ENCODE measurements at places on chromosomes 1 and 21.

DNA sequence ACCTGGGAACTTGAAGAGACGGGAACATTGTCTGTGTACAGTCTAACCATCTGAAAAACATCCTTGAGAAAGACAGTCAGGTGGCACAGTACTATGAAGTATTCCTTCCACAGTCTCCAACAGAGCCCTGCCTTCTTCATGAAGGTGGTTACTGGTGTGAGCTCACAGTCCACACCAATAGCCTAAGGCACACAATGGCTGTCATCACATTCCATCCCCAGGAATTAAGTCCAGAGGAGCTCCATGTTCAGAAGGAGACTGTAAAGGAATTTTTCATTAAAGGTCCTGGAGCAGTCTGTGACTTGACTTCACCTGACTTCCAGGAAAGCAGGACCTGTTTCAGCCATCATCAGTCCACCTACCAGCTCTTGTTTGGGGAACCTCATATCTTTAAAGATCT, 180.2 kb downstream of the C1orf21 start:
- DNase-seq = no peak

- no peak for DNase-seq
Observed at GRCh38 chr21:21119091-21119490, 120.9 kb downstream of the NCAM2 start.

DNA sequence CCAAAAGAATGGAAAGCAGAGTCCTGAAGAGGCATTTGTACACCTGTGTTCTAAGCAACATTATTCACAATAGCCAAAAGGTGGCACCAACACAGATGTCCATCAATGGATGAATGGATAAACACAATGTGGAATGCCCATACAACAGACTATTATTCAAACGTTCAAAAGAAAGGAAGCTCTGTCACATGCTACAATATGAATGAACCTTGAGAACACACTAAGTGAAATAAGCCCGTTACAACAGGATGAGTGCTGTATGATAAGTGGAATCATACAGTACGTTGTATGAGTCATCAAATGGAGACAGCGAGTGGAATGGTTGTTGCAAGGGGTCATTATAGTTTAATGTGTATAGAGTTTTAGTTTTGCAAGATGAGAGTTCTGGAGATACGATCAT, 80.1 kb downstream of the SH3BGR start:
- DNase-seq = no peak

- DNase-seq = no peak
Observed at GRCh38 chr1:187952446-187952845, 1123.7 kb downstream of the PLA2G4A start.

DNA sequence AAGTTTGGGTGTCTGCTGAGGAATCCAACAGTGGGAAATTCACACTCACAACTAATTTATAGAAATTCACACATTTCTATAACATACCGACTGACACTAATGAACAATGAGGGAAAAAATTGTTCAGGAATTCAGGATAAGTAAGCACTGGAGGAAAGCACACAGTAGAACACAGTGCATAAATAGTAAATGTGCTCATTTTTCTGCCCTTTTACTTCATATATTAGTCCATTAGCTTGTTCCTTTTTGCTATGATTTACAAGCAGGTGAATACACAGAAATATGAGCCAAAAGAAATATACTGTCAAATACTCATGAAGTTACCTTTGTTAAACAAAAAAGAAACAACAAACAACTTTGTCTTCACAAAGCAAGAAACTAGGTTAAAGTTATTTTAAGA, 11.3 kb downstream of the NRIP1 start:
- DNase-seq = no peak

DNA sequence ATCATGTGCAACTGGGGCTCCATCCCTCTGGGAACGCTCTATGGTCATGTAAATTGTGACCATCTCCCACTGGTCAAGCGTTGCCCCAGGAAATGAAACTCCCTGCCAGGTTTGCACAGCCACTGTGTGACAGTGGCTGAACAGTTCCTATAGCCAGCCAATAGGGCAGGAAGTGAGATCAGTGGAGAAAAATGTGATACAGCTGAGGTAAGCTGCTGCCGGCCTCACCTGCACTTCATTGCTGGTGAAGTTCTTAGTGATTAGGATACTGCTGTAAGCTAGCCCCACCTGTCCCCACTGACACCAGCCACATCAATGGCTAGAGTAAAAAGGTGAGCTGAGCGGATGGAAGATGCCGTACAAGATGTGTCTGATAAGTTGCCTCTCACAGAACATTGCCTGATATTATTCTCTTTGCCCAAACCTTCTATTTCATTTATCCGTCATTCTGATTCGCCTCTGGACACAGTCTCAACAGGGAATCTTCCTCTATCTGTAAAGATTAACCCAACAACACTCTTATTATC, 38.4 kb upstream of the CDC42BPA start:
- DNase-seq = no peak

DNA sequence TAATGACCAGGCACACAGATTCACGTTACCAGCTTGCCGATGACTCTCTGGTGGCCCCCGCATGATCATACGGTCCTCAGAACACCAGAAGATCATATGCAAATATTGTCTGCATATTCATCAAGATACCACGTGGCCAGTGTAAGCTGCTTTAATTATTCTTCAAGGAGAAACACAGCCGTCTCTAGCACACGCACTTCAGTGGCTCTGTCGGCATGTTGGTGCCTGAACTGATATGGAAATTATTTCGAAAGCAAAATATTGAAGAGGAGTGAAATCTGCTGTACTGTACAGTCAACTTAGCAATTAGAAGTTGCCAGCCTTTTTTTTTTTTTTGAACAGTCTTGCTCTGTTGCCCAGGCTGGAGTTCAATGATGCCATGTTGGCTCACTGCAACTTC, 5.9 kb upstream of the KIF26B start:
- no peak for DNase-seq

GRCh38 chr1:229985613-229986010, 81.4 kb upstream of the GALNT2 start:
- DNase-seq = no peak

DNA sequence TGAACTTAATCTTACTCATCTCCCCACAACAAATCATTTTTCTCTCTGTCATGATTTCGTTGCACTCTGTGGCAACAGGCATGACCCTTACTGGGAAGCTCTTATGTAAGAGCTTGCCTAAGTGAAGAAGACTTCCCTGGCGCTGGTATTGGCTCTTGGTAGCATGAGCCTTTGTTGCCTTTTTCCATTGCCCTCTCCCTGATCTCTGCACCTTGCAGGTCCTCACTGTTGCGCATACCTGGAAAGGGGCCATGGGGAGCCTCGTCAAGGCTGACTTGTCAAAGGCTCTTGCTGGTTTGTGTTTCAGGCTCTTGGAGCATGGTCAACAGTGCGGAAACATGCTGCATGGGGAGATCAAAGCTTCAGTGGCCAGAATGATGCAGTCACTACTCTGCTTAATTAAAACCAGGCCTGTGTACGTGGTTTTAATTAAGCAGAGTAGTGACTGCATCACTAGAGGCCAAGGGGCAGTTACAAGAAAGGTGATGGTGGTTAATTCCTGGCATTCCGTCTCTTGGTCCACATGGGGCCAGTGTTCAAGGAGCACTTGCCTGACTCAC, 141.3 kb downstream of the SPATA46 start:
- DNase-seq = no peak

DNA sequence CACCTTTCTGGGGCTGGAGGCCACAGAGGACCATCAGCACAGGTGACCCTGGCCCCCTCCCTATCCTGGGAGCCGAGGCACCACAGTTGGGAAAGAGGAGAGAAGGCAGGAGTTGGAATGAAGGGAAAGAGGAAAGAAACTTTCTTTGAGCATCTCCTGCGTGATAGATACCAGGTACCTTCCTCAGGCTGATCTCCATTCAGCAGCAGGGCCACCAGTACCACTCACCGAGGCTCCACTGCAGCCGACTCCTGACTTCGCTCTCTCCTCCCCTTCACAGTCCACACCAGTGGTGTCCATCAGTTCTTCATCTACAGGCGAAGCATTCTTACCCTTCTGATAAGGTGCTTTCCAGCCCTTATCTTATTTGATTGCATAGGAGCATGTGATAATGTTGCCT, 55.3 kb downstream of the LGR6 start:
- DNase-seq = no peak

GRCh38 chr1:42822800-42823392, 5.7 kb upstream of the SVBP start:
- no peak for DNase-seq

GRCh38 chr1:107795441-107795840, 169.5 kb downstream of the VAV3 start:
- no peak for DNase-seq

- no peak for DNase-seq
Observed at GRCh38 chr1:75392278-75392677, 218.6 kb downstream of the SLC44A5 start.

GRCh38 chr1:116751621-116752020, 2.6 kb upstream of the CD2 start:
- DNase-seq = no peak

- no peak for DNase-seq
Observed at GRCh38 chr1:48654606-48655210, 122.0 kb downstream of the BEND5 start.

- no peak for DNase-seq
Observed at GRCh38 chr1:34361121-34361520, 184.4 kb downstream of the C1orf94 start.

- DNase-seq = peak; percentile 70
Observed at GRCh38 chr1:27525296-27526272, 35.6 kb upstream of the WASF2 start.

DNA sequence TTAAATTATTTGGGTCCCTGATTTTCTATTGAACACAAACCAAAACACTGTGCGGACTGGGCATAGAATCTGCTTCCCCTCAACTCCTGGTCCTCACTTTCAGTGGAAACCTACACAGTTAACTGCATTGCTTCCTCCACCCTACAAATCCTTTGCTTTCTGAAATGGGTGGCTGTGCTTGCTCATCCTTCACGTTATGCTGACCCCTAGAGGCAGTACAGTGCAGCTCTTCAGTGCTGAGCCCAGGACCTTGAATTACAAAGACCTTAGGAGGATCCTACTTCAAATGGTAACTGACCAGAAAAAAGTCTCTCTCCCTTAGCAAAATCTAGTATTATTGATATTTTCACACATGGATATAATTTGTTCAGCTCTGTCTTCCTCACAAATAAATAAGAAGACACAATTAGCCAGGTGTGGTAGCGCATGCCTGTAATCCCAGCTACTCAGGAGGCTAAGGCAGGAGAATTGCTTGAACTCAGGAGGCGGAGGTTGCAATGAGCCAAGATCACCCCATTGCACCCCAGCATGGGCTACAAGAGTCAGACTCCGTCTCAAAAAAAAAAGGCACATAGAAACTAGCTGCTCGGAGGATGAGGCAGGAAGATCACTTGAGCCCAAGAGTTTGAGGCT, 63.4 kb upstream of the L1TD1 start:
- DNase-seq = peak; percentile 76

- no peak for DNase-seq
Observed at GRCh38 chr1:37655274-37655673, 20.6 kb upstream of the RSPO1 start.

DNA sequence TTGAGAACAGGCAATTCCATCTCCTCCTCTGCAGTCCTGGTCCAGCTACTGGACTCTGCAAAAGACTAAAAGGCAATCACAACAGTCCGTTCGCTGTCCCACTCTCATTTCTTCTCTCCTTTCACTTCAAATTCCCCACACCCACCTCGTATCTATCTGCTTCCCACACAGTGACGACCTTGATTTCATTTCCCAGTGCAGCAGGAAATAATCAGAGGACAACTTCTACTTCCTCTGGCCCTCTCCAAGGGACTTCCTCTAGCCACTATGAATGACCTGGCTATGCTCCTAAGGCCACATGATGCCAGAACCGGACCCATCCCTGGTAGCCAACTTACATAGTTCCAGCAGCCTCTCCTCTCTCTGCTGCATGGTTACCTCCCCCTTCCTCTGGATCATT, 8.0 kb downstream of the NOL9 start:
- DNase-seq = no peak

DNA sequence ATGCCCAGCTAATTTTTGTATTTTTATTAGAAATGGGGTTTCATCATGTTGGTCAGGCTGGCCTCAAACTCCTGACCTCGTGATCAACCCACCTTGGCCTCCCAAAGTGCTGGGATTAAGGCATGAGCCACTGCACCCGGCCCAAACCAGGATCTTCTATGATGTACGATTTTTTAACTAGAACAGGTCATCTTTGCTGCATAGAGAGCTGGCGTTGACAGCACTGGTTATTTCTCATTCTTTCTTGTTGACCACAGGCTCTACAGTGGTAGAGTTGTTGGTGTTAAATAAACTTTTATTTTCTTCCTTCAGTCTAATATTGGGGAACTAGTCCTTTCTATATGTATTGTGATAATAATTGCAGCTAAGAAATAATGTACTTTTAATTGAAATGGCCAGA, 3.8 kb upstream of the MAB21L3 start:
- DNase-seq = no peak

DNA sequence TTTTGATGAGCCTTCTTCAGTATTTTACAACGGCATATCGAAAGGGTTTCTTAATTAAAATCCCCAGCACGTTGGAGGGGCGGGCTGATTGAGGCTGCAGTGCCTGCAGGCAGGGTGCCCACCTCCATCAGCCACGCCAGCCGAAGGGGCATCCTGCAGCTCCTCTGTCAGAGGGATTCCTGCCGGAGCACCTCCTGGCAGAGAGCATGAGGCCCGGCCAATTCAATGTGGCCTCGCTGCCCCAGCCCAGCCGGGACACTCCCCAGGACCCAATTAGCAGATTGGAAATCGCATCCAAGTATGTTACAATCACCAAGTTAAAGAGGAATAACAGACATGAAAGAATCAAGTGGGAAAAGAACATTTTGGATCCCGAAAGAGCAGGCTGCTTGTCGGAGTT, 216.6 kb downstream of the ST6GALNAC3 start:
- DNase-seq = no peak

- no peak for DNase-seq
Observed at GRCh38 chr1:197173571-197174507, 27.4 kb upstream of the ASPM start.

GRCh38 chr1:246617156-246617555, 50.9 kb downstream of the CNST start:
- no peak for DNase-seq

DNA sequence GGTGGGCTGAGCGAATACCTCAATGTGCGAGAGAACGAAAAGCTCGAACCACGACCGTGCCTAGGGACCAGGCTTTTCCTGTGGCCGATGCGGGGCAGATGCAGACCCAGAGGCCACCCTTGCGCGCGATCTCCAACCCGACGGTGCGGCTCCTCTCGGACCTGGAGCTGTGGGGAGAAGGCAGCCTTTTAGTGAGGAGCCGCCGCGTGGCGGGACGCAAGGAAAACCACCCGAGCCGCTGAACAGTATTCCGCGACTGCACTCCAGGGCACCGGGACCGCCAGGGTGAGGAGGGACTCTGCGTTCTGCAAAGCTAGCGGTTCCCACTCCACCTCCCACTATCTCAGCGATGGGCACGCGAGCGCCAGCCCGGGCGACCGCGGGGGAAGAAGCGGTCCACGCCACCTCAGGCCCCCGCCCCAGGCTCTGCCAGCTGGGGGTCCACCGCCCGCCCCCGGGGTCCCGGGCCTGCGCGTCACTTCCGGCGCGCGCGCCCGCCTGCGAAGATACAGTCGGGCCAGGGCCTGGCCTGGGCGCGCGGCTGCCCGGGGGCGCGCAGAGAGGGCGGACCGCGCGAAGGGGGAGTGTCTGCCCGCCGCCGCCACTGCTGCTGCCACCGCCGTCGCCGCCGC, 66.5 kb upstream of the PRKACB start:
- peak; percentile 97 for DNase-seq

GRCh38 chr1:30631700-30632099, 91.7 kb downstream of the MATN1 start:
- no peak for DNase-seq

- DNase-seq = no peak
Observed at GRCh38 chr1:40385437-40386358, 12.2 kb downstream of the SMAP2 start.
